Ovary (tissue), 10 donors: ENCODE measurements at places on chromosomes 16 and 17. TPM values are rescaled to one million over a fixed set of nuclear protein-coding genes. Genes with fewer than 3 reads are reported as not detected.

DNA sequence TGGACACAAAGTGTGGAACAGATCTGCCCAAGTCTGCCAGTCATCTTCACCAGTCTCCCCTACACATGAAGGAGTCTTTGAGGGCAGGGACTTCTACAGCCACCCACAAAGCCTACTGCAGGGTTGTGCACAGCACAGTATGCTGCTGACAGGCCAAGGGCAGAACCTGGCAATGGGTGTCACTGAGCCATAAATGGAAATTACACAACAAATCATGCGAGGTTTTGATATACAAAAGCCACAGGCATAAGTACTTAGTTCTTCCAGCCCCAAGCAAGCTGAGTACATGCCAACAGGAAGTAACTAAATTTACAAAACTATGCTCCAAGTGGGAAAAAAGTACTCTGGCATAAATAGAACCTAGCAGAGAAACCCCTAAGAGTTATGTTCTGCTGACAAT is 7.8 kb upstream of the PSMC3IP start:
- DNase-seq = no peak

- peak; percentile 86 for DNase-seq
Observed at GRCh38 chr17:49723423-49723822, 15.7 kb upstream of the SLC35B1 start.

DNA sequence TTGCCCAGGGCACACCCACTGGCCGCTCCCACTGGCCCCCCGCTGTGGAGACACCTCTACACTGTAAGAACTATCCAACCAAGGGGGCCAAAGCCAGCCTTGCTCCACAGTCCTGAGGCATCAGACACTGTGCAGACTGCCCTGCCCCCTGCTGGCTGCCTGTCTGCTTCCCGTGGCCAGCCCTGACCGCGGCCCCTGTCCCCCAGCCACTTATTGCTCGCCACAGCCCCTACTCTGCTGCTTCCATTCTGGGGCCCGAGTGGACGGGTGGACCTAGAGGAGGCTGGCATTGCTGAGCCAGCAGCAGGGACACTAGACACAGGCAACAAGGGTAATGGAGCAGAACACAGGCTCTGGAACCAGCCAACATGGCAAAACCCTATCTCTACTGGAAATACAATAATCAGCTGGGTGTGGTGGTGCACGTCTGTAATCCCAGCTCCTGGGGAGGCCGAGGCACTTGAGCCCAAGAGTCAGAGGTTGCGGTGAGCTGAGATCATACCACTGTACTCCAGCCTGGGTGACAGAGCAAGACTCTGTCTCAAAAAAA is 19.7 kb upstream of the LRRC37A3 start:
- DNase-seq = no peak

DNA sequence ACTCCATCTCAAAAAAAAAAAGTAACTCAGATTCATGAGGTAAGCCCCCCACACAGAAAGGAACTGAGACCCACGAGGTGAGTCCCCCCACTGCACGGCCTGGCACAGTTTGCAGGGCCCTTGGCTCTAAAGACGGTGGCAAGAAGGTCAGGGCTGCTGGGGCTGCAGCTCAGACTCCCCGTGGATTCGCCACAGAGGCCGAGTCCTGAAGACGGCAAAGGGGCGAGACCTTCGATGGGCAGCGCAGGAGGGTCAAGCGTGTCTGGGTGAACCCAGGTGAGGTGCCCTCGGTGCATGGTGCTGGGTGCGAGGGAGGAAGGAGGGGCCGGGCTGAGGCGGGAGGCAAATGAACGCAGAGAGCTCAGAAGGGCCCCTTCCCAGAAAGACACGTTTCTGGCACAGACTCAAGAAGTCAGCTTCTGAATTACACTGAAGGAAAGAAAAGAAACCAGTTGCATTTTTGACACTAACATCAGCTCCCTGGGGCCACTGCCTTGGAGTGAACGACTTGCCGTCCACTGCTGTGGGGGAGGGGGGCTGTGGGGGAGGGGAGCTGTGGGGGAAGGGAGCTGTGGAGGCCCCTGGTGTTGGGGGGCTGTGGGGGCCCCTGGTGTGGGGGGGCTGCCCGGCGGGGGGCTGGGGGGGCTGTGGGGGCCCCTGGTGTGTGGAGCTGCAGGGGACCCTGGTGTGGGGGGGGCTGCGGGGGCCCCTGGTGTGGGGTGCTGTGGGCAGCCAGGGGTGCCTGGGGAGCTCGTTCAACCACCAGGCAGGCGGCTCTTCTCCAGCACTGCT is 69.8 kb upstream of the METRNL start:
- DNase-seq = no peak

GRCh38 chr17:3950584-3950983 is 13.7 kb downstream of the ATP2A3 start:
- no peak for DNase-seq

GRCh38 chr17:48159232-48159631 is 51.7 kb downstream of the SNX11 start:
- no peak for DNase-seq

- DNase-seq = no peak
Observed at GRCh38 chr17:39527220-39527813, 66.0 kb downstream of the CDK12 start.

- no peak for DNase-seq
Observed at GRCh38 chr16:81376880-81377279, 62.1 kb downstream of the GAN start.

DNA sequence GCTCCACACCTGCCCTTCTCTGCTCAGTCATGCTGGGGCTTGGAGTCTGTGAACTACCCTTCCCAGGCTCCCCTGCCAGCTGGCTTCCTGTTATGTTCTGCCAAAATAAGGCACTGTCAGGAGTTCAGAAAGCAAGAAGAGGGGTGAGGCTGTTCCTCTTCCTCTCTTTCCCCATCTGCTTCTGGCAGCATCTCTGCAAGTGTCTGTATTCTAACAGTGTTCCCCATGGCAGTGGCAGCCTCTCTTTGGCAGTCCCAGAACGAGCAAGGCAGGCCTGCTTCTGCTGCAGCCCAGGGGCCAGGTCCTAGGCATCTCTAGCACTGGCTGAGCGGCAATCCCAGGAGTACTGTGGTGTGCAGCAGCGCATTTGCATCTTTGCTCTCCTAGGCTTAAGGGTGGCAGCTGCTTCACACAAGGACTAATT is 219.1 kb downstream of the STX8 start:
- no peak for DNase-seq

DNA sequence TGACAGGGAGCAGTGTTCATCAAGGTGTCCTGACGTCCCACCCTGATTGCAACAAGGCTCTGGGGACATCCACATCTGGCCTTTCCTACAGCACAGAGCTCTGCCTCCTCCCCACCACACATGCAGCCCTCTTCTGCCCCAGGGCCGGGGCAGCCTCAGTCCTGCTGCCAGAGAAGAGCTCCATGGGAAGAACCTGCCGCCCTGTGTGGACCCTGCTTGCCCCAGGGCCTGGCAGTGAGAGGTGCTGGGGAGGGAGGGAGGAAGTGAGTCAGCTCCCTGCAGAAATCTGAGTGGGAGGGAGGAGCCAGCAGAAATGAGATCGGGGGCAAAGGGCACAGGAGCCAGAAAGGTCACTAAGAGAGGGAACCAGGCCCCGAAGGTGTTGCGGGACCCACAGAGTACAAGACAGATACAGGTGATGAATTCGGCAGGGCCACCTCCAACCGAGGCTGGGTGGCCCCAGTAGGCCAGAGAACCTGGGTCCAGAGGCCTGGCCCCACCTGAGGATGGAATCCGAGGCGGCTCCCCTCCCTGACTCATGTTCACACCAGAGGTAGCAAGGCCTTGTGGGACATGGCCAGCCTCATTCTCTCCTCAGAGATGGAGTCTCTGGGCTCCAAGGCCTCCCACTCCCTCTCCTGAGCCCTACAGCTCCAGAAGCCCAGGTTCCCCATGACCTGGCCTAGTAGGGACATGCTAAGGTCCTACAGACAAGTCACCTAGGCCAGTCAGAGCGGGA is 24.8 kb downstream of the MYO18A start:
- DNase-seq = no peak

DNA sequence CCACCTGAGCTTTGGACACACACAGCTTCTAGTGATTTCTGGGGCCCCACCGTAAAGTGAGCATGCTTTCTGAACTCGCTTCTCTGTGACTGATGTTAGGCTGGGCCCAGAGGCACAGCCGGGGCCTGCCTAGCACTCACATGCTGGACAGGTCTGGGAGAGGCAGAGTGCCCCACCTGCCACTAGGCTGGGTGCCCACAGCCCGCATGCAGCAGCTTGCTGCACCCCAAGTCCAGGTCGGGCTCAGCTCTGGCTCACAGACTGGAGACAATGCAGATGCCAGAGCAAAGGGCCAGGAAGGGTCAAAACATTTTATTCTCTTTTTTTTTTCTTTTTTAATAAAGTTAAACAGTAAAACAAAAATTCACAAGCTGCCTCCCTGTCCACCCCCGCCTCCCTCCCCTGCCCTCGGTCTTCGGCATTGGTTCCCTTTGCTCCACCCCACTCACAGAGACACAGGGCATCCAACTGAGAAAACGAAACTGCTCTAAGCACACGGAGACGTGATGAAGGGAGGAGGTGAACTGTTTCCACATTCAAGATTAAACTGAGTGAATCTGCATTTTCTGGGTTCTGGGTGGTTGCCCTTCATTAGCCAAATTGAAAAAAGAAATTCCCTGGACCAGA is 9.7 kb downstream of the CNP start:
- DNase-seq = peak; percentile 57

DNA sequence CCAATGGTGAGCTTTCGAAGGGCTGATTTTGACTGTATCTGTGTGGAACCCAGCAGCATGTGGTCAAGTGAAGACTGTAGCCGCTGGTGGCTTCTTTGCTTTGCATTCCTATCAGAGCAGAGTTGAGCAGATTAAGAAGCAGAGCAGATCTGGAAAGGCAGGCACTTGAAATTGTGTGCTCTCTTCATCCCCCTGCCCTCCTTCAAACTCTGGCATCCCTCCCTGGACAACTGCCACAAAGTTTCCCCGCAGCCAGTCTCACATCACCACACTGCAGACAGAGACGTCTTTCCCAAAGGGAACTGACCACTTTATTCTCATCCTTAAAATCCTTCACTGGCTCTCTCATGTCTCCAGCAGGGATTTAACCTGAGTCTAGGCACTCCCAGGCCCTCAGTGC is 237.1 kb upstream of the DYNLRB2 start:
- DNase-seq = no peak

- peak; percentile 76 for DNase-seq
Observed at GRCh38 chr16:56606071-56606475, 2.3 kb upstream of the MT2A start.

The TAC4 gene
- total RNA-seq = not detected

The FBXO39 gene
- total RNA-seq = 0.81 TPM

The MLKL gene
- total RNA-seq = 6.7 TPM

The MRM1 gene
- total RNA-seq = 6.8 TPM

The UNC45B gene
- total RNA-seq = not detected
